ENCODE measurements at places on chromosomes 13 and 19.

- DNase-seq = peak; percentile 70
Observed at GRCh38 chr13:42041684-42042035, 6.8 kb upstream of the DGKH start.

GRCh38 chr13:111488486-111489132 lies 168.2 kb downstream of the TEX29 start:
- DNase-seq = no peak

- DNase-seq = no peak
Observed at GRCh38 chr13:32553720-32554119, 15.1 kb upstream of the N4BP2L2 start.

- DNase-seq = no peak
Observed at GRCh38 chr19:47056411-47056810, 8.0 kb upstream of the TMEM160 start.

- no peak for DNase-seq
Observed at GRCh38 chr13:46006688-46007452, 45.7 kb downstream of the ZC3H13 start.

GRCh38 chr13:45209229-45209628 lies 8.4 kb upstream of the KCTD4 start:
- DNase-seq = no peak

- no peak for DNase-seq
Observed at GRCh38 chr19:45474606-45475521, 7.1 kb downstream of the FOSB start.

- no peak for DNase-seq
Observed at GRCh38 chr13:29503041-29503837, 92.2 kb downstream of the SLC7A1 start.

DNA sequence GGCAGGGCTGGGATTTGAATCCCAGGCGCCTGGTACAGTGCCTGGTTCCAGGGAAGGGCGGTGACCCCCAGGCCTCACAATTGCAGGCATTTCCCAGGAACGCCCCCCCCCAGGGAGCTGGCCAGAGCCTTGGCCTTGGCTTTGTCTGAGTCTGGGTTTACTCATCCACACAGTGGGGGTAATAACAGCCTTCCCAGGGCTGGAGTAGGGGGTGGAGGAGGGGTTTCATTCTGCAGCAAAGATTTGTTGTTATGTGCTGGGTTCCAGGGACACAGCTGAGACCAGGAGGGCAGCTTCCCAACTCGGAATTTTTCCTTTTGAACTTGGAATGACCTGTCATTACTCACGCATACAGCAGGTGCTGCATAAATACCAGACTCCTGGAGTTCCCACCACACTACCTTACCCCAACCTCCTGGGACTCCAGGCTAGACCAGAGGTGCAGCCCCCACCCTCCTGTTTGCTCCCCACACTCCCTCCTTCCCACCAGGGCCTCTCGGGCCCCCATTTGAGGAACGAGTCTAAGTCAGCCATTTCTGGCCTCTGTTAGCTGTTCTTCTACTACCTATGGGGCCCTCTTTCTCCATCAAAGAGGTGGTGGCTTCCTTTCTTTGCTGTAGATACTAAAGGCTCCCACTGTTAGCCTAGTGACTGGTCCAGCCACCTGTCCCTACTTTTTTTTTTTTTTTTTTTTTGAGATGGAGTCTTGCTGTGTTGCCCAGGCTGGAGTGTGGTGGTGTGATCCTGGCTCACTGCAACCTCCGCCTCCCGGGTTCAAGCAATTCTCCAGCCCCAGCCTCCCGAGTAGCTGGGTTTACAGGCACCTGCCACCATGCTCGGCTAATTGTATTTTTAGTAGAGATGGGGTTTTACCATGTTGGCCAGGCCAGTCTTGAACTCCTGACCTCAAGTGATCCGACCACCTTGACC lies 1.6 kb upstream of the ADAMTS10 start:
- DNase-seq = no peak

DNA sequence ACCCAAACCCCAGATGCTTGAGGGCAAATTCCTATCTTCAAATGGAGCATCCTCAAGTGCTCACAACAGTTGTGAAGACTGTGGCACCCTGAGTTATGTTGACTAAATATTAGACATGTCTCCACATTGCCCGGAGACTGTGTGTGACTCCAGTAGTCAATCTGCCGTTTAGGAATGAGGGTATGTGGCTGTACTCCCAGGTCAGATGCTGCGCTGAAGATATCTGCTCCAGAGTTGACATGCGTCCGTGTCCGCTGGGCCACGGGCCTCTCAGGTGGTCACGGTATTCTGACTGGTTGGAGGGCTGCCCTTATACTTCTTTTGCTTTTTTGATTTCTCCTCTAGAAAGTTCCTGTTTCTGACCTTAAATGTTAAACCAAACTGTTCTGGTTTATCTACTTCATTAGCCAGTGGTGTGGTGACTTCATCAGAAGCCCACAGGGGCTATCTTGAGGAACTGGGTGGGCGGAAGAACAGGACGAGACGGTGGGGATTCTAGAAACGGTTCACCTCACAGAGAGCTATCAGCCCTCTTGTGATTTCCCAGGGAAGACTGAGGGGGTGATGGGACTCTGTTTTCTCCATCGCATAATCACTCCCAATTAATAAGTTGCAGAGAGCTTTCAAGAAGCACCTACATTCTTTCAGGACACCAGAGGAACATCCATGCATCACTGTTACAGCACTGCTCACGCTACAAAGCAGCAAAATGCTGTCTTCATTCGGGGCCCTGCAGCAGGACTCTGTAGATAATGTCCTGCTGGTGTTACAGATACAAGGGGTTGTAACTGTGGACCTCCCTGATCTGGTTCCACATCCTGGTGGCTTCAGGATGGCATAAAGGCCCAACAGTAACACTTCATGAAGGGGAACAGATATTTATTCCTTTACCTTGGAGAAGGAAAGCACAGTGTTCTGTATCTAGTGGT lies 1.3 kb upstream of the LCP1 start:
- no peak for DNase-seq

GRCh38 chr19:6736917-6737283 lies 480 bp downstream of the GPR108 start:
- DNase-seq = no peak

GRCh38 chr19:22422211-22422610 lies at the start of gene ZNF98:
ZNF98 (minus strand) TSS chr19:22422346; CDS start chr19:22422224, 122 bp downstream.
- DNase-seq = no peak

DNA sequence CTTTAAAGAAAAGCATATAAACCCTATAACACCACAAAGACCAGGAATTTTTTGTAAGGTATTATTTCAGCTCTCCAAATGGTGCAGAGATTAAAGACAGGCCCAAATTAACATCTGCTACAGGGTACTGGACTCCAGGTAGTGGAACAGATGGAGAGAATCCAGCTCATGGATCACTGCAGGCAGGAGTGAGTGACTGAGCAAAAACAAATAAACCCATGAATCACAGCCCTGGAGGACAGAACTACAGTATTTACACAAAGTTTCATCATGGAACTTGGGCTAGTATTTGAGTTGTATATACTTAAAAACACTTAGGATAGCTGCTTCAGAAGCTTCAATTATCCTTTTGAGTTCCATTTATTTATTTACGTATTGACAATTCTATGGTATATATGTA lies 132.8 kb upstream of the SPRY2 start:
- no peak for DNase-seq

- no peak for DNase-seq
Observed at GRCh38 chr19:5265260-5265659, 75.4 kb downstream of the PTPRS start.

GRCh38 chr13:32790731-32791130 lies 204.5 kb downstream of the PDS5B start:
- no peak for DNase-seq

DNA sequence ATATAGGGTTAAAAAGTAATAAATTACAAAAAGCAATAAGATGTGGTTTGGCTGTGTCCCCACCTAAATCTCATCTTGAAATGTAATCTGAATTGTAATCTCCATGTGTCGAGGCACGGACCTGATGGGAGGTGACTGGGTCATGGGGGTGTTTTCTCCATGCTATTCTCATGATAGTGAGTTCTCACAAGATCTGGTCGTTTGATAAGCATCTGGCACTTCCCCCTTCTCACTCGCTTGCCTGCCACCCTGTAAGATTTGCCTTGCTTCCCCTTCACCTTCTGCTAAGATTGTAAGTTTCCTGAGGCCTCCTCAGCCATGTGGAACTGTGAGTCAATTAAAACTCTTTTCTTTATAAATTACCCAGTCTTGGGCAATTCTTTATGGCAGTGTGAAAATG lies 577.4 kb downstream of the TBC1D4 start:
- no peak for DNase-seq

GRCh38 chr19:13262450-13262849 lies 112.2 kb downstream of the IER2 start:
- no peak for DNase-seq

DNA sequence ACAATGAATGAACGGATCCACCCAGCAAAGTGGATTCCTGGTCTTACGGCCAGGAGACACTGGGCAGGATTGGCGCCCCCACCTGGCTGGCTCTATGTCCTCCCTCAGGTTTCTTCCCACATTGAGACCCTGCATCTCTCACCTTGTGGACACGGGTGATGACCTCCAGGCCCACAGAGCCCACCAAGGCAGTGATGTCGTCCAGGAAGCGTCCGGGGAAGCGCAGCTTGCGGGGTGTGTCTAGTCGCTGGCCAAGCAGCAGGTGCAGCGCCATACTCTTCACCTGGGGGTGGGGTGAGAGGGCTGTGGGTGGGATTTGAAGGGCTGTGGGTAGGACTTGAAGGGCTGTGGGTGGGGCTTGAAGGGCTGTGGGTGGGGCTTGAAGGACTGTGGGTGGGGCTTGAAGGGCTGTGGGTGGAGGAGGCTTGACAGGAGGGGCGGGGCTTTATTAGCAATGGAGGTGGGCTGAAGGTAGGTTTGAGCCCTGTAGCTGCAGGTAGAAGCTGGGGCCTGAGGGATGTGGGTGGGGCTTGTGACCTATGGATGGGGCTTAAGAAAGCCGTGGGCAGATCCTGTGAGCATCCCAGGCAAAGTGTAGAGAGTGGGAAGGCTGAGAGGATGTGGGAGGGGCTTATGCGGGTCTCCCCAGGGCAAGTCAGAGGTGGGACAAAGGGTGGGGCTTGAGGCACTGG lies 12.1 kb upstream of the ANGPTL8 start:
- DNase-seq = no peak

DNA sequence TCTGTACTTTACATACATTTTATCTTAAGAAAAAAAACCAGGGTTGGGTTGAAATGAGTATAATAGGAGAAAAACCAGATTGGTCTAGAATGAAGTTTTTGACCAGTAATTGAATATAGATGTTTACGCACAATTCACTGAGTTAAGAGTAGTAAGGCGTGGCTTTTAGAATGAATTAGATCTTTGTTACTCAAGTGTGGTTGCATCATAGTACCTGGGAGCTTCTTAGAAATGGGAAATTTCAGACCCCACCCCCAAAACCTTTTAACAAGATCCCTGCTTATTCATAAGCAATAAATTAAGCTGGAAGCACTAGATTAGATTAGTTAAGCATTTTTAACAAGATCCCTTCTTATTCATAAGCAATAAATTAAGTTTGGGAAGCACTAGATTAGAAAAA lies 28.7 kb upstream of the LMO7 start:
- DNase-seq = no peak

GRCh38 chr13:108302279-108302678 lies 32.8 kb downstream of the TNFSF13B start:
- DNase-seq = no peak

DNA sequence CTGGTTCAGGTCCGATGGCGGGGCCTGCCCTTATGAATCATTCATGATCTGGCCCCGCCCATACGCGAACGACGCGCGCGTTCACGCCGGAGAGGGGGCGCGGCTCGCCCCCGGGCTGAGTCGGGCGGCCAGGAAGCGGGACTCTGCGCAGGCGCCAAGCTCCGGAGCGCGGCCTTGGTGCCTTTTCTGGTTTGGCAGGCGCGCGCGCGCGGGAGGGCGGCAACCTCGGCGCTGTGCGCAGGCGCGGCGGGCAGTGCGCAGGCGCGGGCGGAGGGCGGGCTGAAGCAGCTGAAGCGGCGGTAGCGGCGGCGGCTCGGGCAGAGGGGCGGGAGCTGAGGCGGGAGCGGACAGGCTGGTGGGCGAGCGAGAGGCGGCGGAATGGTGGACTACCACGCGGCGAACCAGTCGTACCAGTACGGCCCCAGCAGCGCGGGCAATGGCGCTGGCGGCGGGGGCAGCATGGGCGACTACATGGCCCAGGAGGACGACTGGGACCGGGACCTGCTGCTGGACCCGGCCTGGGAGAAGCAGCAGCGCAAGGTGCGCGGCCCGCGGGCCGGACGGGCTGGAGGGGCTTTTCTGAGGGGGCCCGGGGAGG lies at the start of gene ACTN4:
ACTN4 (plus strand) TSS at position 282 of the 598 bp plus-strand sequence; CDS start at position 379, 97 bp downstream.
- DNase-seq = peak; percentile 99

DNA sequence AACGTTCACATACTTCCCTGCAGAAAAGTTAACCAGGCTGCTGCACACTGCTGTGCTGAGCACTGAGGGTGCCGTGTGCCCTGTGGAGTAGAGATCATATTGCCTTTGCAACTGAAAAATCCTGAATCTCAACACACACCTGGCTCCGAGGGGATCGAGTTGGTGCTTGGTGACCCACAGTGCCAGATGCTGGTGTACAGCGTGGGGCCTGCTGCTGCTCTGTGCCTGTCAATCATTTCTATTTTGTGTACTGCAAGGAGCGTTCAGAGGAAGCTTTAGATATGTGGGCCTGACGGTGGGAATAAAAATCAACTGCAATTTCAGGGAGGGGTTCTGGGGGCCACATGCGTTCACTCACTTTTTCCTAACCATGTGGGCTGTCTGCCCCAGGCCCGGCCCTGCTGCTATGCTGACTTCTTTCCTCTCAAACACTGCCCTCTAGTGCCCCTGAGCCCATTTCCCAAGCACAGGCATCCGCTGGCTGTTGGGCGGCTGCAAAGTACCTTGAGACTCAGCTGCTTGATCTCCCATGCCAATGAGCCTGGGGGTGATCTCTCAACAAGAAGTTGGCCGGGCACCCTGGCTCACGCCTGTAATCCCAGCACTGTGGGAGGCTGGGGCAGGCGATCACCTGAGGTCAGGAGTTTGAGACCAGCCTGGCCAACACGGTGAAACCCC lies 9.7 kb upstream of the LENG8 start:
- no peak for DNase-seq

DNA sequence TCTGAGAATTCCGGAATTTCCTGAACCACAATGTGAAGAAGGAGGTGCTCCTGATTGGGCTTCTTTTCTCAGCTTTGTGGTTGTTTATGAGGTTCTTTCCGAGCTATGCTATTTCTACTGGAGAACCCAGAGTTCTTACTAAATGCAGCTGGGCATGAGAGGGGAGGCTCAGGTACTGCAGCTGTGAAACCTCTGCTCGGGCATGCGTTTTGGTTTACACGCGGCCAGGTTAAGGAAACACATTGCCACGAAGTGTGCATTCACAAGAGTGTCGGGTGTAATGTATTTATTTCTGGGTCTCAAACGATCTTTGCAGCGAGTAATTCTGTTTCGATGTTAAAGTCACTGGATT lies 661 bp upstream of the MIR17HG start:
- DNase-seq = no peak

GRCh38 chr19:16654627-16655026 lies 5.3 kb downstream of the SMIM7 start:
- DNase-seq = no peak

GRCh38 chr19:35251456-35251855 lies 2.7 kb downstream of the LSR start:
- DNase-seq = no peak

Data from right lobe of liver (tissue), 6 donors.